ENCODE measurements at places on chromosomes 11 and 22.

DNA sequence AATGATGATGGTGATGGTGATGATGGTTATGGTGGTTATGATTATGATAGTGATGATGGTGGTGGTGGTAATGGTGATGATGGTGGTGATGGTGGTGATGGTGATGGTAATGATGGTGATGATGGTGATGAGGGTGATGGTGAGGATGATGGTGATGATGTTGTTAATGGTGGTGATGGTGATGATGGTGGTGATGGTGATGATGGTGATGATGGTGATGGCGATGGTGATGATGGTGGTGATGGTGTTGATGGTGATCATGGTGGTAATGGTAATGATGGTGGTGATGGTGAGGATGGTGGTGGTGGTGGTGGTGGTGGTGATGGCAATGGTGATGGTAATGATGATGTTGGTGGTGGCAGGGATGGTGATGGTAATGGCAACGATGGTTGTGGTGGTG, 1222.5 kb downstream of the BRD1 start:
- no peak for DNase-seq

- no peak for DNase-seq
Measured at GRCh38 chr11:61885166-61885778, 6.1 kb downstream of the FADS3 start.

DNA sequence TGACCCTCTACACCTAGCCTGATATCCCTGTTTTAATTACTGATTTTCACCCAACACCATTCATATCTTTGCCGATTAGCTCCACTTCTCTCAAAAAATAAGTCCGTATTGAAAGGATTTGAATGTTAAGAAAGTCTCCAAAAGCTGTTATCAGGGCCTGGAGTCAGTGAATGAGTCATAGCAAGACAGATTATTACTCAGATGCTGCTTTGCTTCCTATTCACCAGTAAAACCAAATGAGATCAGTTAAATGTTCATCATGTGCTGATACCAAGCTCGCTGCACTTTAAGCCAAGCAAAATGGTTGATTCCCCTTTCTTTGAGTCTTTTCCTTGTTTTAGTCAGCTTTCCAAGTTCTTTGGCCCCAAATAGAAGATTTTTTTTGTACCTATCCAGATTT, 228.4 kb downstream of the FAT3 start:
- DNase-seq = no peak

DNA sequence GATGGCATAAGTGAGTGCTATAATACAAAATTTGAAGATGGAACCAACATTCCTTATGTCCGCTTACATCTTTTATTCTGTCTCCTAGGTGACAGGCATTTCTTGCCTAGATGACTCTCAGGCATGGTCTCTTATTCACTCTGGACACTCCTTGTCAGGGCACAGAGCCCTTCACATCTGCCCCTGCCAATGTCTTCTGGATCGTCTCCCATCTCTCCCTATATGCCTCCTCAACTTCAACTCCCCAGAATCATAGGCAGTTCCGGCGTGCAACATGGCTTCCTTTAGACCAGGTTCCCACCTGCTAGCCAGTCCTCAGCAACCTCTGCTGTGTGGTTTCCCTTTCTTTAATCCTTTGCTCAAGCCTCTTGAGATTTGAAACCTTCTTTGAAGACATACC, 300.9 kb downstream of the TENM4 start:
- no peak for DNase-seq

DNA sequence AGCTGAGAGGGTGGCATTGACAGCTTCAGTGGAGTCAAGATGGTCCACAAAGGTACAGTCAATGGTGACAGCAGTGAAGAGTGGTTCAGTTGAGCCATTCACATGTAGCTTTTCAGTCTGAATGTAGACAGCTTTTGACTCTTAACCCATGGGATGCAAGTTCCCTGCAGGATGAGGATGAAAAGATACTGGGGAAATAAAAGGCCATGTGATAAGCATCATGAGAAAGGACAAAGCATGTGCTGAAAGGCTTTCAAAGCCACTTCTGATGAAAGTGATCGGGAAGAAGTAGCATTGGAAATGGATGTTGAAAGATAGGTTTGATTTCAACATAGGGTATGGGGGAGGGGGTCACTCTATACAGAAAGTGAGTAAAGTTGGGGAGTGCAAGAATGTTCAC, 182.9 kb downstream of the ETS1 start:
- DNase-seq = no peak

Data from H54 (cell line).